ENCODE measurements at places on chromosomes 6 and 20.

DNA sequence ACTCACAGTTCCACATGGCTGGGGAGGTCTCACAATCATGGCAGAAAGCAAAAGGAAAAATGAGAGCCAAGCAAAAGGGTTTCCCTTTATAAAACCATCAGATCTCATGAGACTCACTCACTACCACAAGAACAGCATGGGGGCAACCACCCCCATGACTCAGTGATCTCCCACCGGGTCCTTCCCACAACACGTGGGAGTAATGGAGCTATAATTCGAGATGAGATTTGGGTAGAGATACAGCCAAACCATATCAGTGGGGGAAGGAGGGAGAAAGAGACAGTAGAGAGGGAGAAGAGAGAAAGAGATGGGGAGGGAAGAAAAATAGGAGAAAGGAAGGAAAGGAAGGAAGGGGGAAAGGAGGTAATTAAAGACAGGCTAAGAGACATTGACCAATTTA lies 30.1 kb downstream of the GMDS start:
- DNase-seq: no peak

- DNase-seq: no peak
Measured at GRCh38 chr6:124294574-124295200, 491.0 kb downstream of the NKAIN2 start.

DNA sequence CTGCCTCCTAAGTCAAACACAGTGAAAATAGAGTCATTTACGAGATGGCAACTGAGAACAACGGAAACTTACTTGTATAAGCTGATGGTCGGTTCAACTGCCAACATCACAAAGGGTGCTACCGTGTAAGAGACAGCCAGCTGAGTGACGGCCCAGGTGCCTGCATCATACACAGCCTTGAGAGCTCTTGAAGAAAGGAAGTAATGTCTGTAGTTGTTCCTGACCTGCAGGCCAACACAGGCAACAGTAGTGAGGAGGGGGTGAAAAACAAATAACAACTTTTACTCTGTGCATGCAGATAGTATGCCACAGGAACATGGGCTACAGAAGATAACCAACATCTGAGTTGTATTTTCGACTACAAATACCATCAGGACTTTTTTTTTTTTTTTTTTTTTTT lies 102.7 kb downstream of the MBOAT1 start:
- DNase-seq: no peak

DNA sequence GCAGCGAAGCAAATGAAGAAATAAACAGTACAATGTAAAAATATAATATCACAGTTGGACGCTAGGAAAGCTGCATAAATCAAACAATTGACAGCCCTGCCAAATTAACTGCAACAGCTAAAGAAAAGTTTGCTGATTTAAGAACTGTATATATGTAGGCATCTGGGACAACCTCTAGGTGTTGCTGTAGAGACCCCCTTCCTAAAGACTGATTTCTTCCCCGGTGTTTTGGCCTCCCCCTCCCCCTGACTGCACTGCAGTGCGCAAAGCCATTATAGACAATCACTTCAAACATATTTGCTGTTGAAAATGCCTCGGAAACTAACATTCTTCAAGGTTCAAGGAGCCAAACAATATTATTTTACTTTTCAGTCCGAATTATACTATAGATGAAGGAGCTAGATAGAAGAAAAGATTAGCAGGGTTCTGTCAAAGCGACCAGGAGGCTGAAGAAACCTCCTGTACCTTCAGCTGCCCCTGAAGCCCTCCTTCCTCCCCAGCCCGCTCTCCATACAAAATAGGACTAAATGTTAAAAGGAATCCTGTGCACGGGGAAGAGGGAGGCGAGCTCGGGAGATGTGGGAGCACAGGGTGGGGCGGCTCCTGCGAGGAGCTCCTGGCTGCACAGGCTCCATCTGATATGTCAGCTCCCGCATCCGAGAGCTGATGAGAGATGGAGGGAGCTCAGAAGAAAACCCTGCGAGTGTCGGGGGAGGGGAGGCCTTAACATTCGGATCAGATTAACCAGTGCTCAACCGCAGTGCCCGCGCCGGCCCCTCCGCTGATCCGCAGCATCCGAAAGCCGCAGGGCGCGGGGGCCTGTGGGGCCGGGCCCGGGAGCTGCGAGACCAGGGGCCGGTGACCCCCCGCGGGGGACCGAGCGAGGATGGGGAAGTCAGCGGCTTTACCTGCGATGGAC lies 822 bp downstream of the ELOVL4 start:
- peak; percentile 8 for DNase-seq

- DNase-seq: no peak
Measured at GRCh38 chr6:2055911-2056310, 189.5 kb downstream of the GMDS start.

GRCh38 chr6:111748231-111748647 lies 125.0 kb downstream of the FYN start:
- DNase-seq: no peak

DNA sequence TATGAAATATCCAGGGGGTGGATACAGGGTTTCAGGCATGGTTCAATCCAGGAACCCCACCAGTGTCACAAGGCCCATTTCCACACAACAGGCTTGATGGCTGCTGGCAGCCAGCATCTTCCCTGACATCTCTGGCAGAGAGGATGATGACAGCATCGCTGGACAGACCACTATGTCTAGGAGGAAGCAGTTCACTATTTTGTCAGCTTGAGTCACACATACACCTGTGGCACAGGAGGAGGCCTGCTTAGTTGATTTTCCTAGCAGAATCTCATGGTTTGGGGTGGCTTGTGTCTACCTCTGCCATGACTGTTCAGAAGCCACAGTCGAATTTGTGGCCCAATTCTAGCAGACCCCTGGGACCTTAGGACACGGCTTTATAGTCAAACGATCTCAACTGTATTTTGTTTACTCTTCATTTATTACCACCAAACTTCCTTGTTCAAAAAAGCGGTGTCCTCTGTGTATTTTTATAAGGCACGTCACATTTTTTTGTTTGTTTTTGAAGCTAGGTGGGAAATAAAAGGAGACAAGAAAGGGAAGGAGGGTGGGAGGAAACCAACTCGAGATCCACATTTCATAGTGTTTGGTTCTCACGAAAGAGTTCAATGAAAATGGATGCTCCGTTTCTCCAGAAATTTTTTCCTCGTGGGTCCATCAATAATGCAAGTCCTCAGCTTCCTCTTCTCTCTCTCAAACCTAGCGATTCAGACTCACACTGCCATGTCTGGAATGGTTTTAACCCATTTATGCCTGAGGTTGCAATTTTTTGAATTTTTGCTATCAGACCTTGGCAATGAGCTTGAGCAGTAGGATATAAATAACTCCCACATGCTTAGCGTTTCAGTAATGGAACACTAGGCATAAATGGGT lies 94.4 kb downstream of the TOX2 start:
- DNase-seq: no peak

- DNase-seq: no peak
Measured at GRCh38 chr6:109874621-109875020, 103.5 kb upstream of the GPR6 start.

GRCh38 chr20:51460569-51461265 lies 81.8 kb downstream of the NFATC2 start:
- DNase-seq: no peak

DNA sequence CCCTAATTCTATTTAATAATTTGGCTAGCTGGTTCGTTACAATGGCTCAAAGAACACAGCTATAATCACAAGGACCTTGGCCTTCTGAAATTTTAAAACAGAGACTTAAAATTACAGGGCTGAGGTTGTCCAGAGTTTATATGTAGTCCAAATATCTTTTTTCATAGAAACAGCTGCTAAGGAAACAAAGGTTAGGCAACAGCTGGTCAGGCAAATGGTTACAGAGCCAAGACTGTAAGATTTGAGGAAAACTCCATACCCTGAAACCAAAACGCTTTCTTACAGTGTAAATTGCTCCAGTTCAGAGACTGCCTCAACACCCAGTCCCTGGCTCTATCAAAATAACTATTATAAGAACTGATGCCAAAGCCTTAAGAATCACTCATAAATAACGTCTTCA lies 9.7 kb upstream of the ARHGAP18 start:
- DNase-seq: no peak

DNA sequence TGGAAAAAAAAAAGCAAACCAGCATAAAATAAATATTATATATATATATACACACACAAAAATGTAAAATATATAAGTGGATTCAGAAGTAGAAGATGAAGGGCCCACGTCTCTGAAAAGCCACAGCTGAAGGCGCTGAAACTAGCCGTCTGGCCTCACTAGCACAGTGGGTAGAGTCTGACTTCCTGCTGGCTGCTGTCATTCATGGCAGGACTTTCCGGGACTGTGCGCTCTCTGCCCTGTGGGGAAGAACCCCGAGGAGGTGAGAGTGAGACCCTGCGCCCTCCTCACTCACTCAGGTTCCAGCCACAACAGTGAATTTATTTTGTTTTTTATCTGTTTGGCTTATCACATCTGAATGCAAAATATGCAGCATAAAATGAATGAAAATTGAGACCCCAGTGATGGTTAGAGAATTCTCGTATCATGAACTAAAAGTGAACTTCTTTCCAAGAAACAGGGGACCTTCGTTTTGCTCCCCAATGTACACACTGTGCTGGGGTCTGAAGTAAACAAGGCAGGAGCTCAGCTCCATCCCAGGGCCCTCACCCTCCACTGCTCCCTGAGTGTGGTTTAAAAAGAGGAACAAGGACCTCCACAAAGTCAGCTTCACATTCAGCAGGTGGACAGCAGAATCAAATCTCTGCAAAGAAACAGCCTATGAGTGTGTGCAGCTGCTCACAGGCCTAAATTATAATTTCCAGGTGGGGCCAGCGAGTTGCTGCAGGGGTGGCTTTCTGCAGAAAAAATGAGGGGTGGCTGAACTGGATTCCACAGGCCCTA lies 1.3 kb upstream of the RAMACL start:
- DNase-seq: no peak

DNA sequence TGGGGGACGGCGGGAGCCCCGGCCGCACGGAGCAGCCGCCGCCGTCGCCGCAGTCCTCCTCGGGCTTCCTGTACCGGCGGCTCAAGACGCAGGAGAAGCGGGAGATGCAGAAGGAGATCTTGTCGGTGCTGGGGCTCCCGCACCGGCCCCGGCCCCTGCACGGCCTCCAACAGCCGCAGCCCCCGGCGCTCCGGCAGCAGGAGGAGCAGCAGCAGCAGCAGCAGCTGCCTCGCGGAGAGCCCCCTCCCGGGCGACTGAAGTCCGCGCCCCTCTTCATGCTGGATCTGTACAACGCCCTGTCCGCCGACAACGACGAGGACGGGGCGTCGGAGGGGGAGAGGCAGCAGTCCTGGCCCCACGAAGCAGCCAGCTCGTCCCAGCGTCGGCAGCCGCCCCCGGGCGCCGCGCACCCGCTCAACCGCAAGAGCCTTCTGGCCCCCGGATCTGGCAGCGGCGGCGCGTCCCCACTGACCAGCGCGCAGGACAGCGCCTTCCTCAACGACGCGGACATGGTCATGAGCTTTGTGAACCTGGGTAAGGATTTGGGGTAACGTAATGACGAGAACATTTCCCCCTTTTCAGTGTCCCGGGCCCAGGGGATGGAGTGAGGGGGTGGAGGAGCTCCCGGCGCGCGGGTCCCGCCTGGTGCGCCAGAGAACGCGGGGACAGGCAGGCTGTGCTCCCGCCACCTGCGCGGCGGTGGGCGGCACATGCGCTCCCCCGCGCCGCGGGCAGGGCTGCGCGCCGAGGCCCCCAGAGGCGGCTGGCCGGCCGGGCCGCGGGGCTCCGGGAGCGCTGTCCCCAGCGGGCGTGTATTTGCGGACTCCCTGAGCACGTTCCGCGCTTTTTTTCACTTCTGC lies 1.4 kb downstream of the BMP6 start:
- no peak for DNase-seq

GRCh38 chr6:12111363-12111670 lies 99.2 kb downstream of the HIVEP1 start:
- DNase-seq: no peak

DNA sequence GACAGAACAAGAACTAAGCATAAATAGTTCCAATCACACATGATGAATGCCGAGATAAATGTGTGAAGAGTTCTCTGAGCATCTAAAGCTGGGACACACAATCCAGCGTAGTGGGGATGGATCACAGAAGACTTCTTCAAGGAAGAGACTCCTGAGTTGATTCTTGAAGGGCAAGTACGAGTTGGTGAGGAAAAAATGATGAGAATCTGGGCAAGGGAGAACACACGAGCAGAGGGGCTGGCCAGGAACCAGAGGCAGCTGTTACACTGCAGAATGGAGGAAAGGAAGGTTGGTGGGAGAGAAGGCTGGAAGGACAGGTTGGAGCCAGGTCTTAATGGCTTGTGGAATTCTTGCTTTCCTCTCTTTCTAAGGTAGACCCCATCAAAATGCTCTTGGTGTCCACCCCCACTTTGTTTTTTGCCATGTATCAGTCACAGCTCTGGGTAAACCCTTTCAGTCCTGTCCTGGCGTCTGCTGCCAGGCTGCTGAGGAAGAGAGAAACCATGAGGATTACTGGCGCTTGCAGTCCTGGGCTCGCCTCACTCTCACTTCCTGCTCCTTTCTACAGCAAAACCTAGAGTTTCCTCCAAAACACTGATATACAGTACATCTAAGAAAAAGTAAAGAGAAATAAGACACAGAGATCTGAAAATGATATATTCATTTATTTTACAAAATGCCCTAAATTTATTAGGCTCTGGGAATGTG lies 127.6 kb upstream of the FAM184A start:
- DNase-seq: no peak

DNA sequence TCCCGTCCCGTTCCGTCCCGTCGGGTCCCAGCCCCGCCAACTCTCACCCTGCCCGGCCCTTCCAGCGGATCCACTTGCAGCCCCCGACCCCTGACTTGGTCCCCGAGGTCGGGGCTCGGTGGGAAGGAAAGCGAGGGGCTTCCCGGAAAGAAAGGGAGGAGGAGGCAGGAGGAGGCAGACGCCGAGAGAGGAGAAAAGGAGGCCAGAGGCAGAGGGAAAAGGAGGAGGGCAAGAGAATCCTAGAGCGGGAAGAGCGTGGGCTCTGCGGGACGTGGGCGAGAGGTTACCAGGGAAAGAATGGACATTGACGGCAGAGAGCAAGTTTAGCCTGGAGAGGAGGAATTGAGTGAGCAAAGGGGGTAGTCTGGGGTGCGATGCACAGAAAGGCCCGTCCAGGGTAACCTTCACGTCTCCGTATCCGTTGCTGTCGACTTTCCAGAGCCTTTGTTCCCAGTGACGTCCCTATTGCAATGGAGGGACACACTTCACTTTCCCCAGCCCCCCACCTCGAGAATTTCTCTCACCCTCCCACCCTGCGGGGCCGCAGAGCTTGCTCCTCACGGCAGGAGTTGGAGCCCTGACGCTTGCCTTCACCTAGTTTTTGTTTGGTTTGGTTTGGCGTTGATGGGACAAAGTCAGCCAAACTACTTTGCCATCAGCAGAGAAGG lies 477 bp upstream of the MOXD1 start:
- DNase-seq: no peak

DNA sequence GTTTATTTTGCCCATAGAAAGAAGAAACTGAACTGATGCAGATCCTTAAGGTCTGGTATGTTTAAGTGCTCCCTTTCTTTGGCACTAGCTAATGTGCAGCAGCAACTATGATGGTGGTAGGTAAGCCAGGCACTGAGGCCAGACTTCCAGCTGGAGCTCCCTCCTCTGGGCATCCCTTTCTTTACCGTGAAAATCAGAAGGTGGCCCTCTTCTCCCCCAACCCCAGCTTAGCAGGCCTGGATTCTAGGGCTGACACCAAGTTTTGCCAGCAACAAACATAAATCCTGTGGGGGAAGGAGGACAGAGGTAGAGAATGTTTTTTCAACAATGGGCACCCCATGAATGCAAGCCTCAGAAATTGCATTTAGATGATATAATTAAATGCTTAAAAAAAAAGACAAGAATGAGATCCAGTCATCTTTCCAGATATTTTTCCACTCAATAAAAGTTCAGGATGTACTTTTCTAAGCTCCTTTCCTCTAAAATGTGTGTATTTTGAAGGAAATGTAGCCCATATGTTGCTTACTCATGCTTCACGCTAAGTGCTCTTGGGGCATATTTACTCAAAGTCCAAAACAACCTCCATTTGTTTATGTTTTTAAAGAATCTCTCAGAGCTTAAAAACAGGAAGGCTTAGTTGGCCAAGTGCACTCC lies 123.9 kb upstream of the NXT1 start:
- DNase-seq: no peak

Measured in stimulated activated CD4-positive, alpha-beta T cell treated with anti-CD3 and anti-CD28 coated beads, Interleukin-1b, Interleukin-23, amount 100 ng/mL, for 24 hours (primary cell).